ENCODE measurements at places on chromosomes 6 and 20.
A peak's percentile ranks its signal among the peaks of the same experiment; 100 is the strongest.

- DNase-seq = no peak
Measured at GRCh38 chr20:53975761-53976160, 94.6 kb downstream of the BCAS1 start.

- DNase-seq = no peak
Measured at GRCh38 chr6:32447932-32448331, 8.2 kb downstream of the HLA-DRA start.

DNA sequence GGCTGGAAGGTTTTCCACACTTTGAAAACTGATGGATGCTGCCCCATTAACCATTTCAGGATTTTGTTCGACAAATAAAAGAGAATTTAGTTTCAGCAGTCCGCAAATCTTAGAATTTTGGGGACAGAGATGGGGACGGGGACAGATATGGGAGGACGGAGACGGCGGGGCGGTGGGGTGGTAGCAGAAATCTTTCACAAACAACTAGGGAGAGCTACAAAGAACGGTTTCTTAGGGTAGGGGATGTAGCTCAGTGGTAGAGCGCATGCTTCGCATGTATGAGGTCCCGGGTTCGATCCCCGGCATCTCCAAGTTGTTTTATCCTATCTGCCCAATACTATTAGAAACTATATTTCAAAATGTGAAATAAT is 15.1 kb downstream of the HMGN4 start:
- DNase-seq = peak; percentile 74

DNA sequence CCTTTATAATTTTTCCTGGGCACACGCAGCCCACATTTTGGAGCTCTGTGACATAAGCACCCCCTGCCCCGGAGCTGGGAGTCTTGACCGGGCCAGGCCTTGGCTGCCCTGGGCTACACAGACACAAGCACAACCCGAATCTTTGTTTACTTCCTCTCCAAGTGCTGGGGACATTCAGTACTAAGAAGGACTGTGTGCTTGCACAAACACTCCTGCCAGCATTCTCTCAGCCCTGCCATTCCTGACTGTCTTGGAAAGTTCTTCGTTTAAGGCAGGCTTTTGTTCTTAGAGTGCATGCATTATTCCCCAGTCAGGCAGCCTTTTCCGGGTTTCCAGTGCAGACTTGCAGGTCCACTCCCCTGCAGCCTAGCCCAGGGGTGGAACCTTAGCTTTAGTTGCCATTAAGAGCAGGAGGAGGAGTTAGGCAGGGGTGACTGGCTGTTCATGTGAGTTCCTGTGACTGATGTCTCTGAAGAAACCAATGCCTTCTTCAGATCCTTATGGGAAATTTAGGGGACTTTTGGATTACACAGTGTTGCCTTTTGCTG is 28.6 kb downstream of the FOXO3 start:
- DNase-seq = peak; percentile 82

DNA sequence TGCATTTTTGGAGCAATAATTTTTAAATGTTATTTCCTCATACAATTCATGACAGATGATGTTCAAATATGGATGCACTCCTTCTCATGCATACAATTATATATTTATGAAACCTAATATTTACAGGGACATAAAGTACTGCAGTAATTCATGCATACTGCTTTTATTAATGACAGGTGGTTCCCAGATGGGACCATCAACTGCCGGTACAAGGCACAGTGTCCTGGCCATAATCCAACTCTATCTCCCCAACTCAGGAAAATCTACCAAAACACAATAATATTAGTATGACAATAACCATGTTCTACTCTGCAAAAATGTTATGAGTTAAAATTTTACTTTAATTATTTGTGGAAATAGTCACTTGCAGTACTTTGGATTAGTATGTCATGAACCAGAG is 77.8 kb downstream of the VIP start:
- DNase-seq = no peak

DNA sequence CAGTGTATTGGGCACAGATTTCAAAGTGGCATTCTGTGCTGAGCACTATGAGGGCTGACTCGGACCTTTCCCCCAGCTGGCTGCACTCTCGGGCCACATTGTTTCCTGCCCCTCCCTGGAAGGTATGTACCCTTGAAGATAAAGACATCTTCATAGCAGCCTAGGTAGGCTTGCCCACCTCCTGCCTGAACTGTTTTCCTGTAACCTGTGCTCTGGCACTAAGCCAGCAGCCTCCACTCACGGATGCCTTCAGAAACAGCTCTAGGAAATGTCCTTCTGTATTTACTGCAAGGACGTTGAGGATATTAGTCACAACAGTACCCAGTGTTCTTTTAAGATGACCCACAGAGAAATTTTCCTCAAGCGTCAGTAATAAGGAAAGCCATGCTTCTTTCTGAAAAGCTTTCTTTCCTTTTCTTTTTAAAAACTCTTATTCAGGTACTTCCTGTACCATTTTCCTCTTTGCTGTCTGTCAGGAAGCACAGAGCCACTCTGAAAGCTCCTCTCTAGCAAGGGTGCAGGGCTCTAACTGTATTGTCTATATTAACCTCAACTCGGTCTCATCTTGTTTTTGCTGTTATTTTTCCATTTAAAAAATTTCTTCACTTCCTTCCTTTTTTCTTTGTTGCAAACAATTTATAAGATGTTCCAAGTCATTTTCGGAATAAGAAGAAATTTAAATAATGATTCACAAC is 43.5 kb downstream of the TTI1 start:
- DNase-seq = peak; percentile 56

- no peak for DNase-seq
Measured at GRCh38 chr6:51855310-51856082, 231.9 kb downstream of the PKHD1 start.

DNA sequence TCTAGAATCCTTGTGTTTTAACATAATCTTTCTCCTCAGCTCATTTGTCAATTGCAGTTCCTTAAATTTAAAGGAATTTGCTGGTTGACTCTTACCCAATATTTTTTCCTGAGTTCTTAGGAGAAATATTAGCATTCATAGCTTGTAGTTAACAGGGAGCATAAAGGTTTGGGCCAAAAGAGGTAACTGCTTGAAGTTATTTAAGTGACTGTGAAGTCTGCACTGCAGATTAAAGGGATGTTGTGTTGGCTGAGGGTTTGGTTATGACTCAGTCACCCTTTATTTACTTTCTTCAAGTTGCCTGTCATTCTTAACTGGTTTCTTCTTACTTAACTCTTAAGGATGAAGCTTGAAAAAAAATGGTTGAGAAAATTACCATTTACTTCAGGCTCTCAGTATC is 220.3 kb upstream of the LAMP5 start:
- DNase-seq = no peak

GRCh38 chr6:39062014-39062740 is 13.6 kb downstream of the GLP1R start:
- DNase-seq = peak; percentile 76

DNA sequence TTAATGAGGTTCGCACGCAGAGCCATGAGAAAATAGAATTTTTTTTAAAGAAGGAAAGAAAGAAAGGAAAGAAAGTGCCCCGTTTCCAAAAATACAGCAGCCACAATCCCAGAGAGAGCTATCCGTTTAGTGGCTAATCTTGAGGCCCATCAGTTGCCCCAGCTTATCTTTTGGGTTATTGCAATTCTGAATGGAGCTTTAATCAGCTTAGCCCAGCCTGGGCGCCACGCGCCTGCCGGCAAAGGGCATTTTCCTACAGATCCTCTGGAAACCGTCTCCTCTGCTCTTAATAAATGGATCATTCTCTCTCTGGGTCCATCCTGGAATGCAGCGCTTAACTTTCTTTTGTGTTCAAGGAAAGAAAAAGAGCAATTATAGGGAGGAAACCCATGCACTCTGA is 413.3 kb downstream of the MAFB start:
- no peak for DNase-seq

GRCh38 chr20:37235065-37235464 is 26.5 kb downstream of the GHRH start:
- no peak for DNase-seq

DNA sequence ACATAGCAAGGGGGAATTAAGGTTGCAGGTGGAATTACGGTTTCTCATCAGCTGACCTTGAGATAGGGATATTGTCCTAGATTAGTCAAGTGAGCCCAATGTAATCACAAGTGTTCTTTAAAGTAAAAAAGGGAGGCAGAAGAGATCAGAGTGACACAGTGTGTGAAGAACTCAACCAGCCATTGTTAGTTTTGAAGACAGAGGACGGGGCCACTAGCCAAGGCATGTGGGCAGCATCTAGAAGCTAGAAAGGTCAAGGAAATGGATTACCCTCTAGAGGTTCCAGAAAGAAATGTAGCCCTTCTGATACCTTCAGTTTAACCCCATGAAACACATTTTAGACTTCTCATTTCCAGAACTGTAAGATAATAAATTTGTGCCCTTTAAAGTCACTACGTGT is 18.5 kb upstream of the TSPYL1 start:
- no peak for DNase-seq

DNA sequence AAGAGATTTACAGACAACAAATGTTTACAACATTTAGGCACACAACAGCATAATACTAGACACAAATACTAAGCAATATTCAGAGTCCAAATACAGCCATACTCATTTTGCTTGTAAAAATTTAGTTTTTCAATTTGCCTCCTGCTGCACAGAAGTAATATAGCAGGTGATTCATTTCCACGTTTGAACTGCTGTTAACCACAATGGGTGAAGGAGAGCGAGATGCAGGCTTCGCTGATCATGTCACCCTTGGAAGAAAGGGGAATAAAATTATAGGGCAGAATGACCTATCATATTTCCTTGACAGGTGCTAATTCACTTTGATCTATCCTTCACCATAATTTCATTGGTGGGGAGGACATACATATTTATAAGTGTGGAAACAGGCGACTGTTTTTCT is 643.8 kb upstream of the AGPAT4 start:
- no peak for DNase-seq

GRCh38 chr6:84453499-84453898 is 226.1 kb upstream of the CEP162 start:
- no peak for DNase-seq

- DNase-seq = no peak
Measured at GRCh38 chr20:48897305-48898010, 24.1 kb upstream of the ARFGEF2 start.

Measured in left ventricle myocardium superior (tissue), 1 donor.